GM23248 (cell line): ENCODE measurements at places on chromosomes 1 and 21.

- DNase-seq: peak; percentile 12
Observed at GRCh38 chr1:23865543-23865930, 2.6 kb downstream of the FUCA1 start.

DNA sequence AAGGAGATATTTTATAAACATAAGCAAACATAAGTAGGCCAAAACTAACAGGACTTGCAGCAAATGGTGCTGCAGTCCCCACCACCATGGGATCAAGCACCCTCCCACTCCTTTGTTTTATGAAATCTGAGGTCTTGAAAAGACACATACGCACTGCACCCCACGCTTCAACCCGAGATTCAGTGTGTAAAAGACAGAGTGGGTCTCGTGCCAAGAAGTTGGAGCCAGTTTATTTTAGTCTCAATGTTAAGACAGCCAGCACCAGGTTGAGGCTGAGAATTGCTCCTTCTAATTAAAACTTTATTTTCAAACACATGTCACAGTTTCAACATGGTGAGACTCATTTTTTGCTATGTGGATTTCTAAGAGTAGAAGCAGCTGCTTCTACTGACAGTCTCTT is 139.1 kb upstream of the TIAM1 start:
- no peak for DNase-seq

DNA sequence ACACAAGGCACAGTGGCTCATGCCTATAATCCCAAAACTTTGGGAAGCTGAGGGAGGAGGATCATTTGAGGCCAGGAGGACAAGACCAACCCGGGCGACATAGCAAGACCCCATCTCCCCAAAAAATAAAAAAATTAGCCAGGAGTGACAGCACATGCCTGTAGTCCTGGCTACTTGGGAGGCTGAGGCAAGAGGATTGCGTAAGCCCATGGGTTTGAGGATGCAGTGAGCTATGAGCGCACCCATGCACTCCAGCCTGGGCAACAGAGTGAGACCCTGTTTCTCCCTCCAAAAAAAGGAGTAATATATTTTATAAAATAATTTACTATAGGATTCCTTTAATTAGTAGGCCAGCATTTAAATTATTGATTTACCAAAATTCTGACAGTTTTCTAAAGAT is 89.8 kb downstream of the ACBD6 start:
- no peak for DNase-seq

GRCh38 chr21:44982558-44983250 is 42.9 kb downstream of the SLX9 start:
- DNase-seq: no peak
